ENCODE measurements at places on chromosomes 5 and 9.

GRCh38 chr9:33256236-33256635 lies 8.3 kb downstream of the BAG1 start:
- no peak for DNase-seq

DNA sequence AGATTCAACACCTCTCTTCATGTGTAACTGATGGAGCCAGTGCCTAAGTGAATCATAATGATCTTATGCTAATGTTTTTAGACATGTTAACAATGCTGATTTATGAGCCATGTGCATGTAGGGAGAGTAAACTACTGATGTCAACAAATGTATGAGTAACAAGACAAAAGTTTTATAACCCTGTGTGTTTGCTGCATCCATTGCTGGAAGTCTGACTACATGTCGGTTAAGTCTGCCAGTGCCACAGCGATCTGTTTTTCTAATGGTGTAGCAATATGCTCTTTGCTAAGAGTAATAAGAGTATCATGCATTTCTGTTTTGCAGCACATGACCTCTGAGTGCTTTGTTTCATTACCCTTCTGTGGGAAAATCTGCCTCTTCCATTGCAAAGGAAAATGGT lies 26.4 kb upstream of the TMOD1 start:
- no peak for DNase-seq

GRCh38 chr5:91219091-91219802 lies 163.9 kb downstream of the ARRDC3 start:
- DNase-seq = no peak

DNA sequence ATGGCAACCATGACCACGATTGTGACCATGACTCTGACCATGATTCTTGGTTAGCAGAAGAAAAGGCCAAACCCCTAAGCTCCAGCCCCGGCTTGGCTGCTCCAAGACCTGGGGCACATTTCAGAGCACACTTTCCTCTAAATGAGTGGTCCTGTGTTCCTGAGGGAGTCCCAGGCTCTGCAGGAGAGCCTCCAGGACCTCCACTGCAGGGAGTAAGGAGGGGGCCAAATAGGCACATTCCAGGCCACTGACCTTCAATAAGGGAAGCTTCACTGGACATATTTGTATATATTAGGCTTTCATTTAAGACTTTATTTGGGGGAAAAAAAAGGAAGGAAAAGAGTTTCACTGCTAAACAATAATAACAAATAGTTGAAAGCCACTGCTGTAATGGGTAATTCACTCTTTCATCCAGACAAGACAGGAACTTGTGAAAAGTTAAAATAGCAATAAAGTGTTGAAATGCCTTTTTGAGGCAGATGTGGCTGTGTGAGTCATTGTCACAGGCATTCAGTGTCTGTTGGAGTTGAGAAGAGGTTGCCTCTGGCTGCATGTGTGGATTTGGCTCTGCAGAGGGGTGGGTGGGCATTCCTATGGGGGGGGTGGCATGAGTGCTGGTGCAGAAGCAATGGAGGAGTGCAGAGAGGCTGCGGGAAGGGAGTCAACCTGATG lies 63.9 kb upstream of the TGFBR1 start:
- DNase-seq = no peak

DNA sequence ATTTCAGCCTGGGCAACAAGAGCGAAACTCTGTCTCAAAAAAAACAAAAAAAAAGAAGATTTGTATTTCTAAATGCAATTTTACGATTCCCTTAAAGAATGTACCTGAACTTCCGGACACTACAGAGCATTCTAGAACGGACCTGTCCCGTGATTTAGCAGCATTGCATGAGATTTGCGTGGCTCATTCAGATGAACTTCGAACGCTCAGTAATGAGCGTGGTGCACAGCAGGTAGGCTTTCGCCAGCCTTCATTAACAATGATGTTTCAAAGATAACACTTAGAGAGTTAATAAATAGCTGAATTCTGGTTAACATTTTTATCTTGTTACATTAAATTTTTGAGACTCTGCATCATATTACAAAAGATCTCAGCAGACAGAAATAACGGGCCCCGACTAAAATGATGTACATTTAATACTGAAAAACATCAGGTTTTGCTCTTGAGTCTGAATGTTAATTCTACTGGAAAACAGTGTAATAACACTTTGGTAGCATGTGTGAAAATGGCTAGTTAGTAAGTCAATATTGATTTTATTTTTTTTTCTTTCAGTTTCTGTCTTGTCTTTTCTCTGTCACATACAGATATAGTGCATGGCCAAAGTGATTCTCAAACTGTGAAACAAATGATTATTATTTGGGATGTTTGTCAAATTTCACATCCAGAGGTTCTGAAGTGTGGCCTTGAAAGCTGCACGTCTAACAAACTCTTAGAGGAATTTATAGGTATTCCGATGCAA lies 23.3 kb downstream of the CCNH start:
- no peak for DNase-seq

DNA sequence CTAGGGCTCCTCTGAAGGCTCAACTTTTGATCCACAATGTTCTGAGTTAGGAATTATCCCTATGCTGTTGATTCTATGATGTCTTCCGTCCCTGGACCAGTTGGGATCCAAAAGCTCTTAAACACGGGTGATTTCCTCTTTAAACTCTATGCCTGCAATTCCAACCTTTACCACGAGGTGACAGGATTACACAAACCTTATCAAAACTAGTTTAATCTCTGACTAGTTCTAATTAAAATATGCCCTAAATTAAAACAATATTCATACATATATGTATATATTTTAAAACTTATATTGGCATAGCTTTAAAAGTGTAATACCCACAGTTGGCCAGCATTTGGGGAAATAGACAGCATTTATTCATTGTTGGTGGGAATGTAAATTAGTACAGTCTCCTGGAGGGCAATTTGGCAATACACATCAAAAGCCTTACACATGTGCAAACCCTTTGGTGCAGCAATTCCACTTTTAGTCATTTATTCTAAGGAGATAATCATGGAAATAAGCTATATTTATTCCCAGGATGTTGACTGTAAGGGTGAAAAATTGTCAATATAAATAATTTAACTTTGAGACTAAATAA lies 51.6 kb upstream of the PHYKPL start:
- no peak for DNase-seq

DNA sequence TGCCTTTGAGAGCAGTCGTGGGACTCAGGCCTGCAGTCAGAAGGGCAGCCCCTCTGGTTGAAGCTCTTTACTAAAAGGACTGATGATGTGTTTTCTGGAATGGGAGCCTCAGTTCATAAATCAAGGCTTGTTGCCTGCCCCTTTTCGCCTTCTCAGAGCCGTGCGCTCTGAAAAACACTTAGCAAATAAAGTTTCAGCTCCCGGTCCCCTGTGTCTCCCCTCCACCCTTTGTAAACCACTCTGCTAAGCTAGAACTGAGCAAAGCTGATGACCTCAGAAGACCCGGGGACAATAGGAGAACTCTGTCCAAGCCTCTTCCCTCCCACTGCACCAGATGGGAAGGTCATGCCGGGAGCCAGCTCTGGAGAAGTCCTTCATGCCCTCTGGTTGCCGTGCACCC lies 39.3 kb upstream of the ADRA1B start:
- DNase-seq = no peak

DNA sequence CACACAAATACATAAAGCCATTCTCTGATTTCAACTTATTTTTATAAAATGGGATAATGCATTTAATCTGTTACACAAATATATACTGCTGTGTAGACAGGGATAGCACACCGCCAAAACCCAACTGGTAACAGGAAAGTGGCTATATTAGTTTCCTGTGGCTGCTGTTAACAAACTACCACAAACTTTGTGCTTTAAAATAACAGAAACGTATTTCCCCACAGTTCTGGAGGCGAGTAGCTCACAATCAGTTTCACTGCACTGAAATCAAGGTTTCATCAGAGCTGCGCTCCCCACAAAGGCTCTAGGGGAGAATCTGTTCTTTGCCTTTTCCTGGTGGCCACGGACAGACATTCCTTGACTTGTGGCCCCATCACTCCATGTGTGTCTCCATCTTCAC lies 94.0 kb downstream of the MLLT3 start:
- DNase-seq = no peak

DNA sequence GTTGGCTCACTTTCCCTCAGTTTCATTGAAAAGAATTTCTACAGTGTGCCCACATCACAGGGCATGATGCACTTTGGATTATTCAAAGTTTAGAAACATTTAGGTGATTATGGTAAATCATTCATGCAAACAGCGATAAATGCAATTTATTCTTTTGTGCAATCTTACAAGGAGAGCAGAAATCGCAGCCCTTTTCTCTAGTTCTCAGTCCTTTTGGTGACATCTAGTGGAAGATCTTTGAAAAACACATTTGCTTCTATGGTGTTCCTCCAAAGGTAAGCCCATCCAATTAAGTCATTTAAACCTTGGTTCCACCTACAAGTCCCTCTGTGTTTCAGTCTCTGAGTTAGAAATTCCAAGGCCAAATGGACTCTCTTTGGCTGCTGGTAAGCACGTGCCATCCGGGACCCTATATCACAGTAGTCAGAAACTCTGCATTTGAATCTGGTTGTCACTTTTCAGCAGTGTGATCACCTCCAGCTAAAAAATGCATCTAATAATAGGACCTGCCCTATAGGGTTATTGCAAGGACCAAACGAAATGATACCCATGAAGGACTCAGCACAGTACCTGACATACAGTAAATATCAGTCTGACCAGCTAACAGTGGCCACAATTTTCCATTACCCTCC lies 66.4 kb downstream of the MACROH2A1 start:
- DNase-seq = no peak

- no peak for DNase-seq
Observed at GRCh38 chr5:10860645-10861422, 99.8 kb upstream of the DAP start.

DNA sequence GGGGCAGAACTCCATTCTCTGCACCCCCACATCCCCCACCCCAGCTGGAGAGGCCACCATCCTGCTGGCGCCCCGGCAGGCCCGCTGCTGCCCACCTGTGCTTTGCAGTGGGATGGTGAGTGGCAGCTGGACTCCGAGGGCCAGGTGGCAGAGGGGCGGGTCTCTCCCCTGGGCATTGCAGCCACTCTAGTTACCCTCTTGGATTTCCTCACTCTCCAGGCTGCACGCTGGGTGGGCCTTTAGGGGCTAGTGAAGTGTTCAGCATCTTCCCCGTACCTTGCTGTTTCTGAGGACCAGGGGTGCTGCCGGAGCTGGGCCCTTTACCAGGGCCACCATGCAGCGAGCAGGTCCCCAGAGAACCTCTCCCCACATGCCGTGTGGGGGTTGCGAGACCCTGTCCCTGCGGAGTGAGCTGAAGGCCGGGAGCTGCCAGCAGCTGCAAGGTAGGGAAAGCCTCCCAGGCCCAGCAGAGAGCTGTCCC lies 88.4 kb upstream of the SH3PXD2B start:
- peak; percentile 39 for DNase-seq

- DNase-seq = no peak
Observed at GRCh38 chr5:124614836-124615385, 131.5 kb downstream of the ZNF608 start.

- peak; percentile 67 for DNase-seq
Observed at GRCh38 chr5:9898319-9898718, 268.2 kb upstream of the TAS2R1 start.

DNA sequence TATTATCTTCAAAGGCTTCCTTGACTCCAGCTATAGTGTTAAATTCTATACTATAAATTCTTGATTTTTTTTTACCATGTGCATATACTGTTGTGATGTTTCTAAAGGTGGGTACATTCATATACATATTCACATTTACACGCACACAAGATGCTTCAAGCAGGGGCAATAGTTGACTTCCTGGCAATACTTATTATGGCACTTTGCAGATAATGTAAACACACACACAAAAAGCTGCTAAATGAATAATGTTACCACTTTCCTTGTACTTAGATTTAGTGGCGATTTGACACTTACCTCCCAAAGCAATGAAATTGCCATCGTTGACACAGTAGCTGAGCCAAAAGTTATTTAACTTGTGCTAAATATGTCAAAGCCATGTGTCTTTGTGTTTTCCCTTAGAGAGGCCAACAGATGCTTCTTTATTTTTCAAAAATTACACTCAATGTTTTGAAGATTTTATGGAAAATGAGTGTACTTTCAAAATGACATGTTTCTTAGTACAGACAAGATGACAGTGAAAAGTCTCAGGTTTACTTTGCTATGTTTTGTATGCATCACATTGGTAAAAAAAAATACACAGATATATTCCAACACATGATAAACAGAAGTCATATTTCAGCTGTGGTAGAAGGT lies 12.2 kb upstream of the ERAP2 start:
- DNase-seq = no peak

GRCh38 chr5:179494774-179495526 lies 55.4 kb upstream of the RUFY1 start:
- DNase-seq = no peak

DNA sequence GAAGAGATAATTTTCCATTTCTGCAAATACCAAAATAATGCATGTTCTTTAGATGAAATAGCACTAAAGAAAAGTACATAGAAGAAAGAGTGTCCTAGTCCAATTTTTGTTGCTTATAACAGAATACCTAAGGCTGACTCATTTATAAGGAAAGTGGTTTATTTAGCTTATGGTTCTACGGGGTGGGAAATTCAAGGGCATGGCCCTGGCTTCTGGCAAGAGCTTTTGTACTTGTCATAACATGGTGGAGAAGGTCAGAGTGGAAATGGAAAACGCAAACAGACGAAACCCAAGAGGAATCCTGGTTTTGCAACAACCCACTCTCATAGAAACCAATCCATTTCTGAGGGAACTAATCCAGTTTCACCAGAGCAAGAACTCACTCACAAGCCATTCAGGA lies 283.7 kb downstream of the CSNK1G3 start:
- DNase-seq = no peak

Measured in upper lobe of right lung (tissue), 1 donor.